Stimulated activated CD4-positive, alpha-beta T cell treated with anti-CD3 and anti-CD28 coated beads, Interleukin-1b, Interleukin-23, amount 100 ng/mL, for 1 hour (primary cell): ENCODE measurements at places on chromosomes 1 and 21.
A peak's percentile ranks its signal among the peaks of the same experiment; 100 is the strongest.

GRCh38 chr1:85478366-85478765, 13.4 kb upstream of the DDAH1 start:
- DNase-seq, result no peak

DNA sequence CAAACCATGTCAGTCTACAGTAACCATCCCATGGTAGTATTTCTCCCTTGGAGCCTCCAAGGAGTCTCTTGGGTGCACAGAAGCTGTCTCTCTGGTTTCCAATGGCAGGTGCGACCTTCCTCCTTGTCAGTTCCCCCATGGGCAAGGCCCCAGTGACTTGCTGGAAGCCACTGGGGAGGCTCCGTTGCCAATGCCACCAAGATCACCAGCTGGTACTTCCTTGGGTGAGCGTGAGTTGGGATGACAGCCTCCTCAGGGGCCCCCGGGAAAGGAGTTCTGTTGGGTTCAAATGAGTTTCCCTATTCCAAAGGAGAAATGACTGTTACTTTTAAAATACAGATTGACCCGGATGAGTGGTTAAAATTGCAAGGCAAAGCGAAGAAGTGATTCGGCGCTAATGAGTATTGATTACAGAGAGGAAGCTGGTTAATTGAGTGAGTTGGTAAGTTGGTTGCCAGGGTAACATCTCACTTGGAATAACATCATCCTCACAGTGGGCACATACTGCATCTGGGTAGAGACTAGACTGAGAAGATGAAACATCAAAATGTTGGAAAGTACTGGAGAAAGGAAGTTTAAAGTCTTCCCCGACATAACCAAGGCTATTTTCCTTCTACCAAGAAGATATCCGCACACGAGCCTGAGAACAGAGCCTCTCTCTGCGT, 53.0 kb upstream of the LAPTM5 start:
- no peak for DNase-seq

DNA sequence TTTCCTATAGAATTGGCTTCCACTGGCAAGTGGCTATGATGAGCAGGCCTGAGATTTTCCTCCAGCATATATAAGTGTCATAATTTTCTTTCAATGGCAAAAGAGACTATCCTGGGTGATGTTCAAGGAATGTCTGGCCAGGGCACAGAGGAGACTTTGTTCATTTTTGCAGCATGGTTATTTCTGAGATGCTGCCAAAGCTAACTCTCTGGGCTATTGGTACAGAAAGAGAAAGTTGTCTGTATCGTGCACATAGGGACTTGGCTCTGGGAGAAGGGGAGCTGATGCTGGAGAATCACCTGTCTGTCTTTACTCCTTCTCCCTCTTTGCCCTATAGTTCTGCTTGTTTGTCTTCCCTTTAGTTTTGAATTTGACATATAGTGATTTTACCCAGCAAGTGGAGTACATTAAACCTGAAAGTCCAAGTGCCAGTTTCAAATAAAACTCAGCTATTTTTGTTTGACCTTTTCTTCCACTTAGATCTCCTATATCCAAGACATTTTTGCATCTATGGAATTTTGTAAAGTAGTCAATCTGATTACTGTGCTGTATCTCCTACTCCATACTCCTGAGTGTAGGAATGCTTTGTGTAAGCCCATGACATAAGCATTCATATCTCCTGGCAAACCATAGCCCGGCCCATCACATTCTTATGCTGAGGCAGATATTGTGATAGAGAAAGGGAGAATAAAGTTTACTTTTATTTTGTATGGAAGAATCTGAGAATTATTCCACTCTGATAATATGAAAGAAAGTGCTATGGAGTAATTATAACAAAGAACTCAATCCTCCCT, 3.9 kb downstream of the FNDC7 start:
- no peak for DNase-seq

DNA sequence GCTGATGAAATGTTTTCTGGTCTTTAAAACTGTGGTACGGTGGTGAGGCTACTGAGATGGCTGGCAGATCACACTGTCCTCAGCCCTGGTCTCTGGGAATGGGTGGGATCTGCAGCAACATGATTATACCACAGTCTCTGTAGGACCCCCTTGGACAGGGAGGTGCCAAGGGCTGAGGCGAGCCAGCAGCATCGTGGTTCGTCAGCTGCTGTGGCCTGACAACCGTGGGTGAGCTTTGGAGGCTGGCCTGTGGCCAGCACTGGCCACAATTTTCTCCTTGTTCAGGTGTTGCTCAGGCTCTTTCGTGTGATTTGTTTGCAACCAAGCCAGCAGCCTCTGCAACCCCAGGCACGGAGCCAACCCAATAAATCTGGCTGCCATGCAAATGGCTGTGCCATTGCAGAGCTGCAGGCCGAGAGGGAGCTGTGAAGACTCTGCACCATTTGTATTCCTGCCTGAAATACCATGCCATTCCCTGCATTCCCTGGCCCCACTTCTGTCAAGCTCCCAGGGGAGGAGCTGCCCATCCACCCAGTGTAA, 70.9 kb downstream of the PCP4 start:
- no peak for DNase-seq

- no peak for DNase-seq
Measured at GRCh38 chr1:27528818-27529703, 39.1 kb upstream of the WASF2 start.

DNA sequence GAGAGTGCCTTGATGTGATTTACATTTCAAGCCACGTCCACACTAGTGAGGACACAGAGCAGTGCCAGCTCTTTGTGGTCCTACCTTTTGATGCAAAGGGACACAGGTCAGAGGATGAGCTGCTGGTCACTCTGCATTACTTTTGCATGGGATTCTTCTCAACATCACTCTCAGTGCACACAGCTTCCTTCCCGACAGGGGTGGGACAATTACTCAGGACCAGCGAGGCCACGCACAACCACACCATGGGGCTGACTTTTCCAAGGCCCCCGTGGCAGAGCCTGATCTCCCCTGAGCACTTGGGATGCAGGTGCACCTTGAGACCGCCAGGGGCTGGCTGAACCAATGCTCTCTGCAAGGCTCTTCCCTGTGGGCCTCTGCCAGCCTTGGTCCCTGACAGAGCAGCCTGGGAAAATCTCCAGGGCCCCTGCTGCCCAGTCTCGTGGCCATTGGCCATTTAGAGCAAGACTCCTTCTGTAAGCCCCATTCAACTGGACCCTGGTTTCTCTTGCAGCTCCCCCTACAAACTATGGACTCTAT, 13.2 kb upstream of the PRAMEF12 start:
- no peak for DNase-seq

- no peak for DNase-seq
Measured at GRCh38 chr1:21290546-21290944, 282 bp upstream of the ECE1 start.

- no peak for DNase-seq
Measured at GRCh38 chr1:154767315-154768240, 102.5 kb downstream of the KCNN3 start.

DNA sequence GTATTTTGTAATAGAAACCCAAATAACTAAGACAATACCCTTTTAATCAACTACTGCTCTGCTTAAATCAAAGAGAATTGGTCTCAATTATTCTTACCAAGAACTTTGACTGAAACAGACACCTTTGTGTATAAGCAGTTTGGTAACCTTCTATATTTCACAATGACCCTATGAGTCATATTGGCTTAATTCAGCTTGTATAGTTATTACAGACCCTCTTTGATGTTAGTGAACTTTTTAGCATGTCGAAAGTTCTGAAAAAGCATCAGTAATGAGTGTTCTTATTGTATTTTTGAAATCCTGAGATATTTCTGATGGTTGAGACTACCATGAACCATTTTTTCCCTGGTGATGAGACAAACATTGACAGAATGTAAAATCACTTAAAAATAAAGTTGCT, 43.3 kb upstream of the RABGAP1L start:
- DNase-seq, result no peak

DNA sequence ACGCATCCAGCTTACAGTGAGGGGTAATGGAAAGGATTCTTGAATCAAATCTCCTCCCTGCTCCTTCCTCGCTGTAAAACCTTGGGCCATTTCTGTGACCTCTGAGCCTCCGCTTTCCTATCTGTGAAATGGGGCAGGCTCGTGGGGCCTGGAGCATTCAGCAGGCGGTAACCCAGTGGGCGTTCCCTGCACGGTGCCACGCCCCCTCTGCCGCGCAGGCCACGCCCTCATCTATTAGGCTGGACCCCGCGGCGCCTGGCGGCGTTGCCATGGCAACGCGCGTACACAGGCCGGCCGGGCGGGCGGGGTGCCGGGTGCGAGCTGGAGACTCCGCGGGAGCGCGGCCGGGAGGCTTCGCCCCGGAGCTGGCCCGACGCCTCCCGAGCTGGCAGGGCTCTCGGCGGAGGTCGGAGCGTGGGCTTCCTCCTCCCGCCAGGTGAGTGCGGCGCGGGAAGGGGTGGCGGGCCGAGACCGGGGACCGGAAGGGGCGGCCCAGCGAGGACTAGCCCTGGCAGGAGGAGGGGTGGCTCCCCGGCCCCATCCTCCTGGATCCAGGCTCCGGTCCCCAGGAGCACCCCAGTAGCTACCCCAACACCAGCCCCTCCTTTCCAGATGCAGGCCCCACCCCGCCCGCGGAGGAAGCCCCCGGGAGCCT, at the start of gene FHAD1:
TSS of gene FHAD1 (plus strand) at position 264 of the 655 bp plus-strand sequence. CDS start 4,562 bp downstream, outside the sequence.
- DNase-seq, result peak; percentile 21

- no peak for DNase-seq
Measured at GRCh38 chr1:88736633-88737248, 52.7 kb downstream of the PKN2 start.

DNA sequence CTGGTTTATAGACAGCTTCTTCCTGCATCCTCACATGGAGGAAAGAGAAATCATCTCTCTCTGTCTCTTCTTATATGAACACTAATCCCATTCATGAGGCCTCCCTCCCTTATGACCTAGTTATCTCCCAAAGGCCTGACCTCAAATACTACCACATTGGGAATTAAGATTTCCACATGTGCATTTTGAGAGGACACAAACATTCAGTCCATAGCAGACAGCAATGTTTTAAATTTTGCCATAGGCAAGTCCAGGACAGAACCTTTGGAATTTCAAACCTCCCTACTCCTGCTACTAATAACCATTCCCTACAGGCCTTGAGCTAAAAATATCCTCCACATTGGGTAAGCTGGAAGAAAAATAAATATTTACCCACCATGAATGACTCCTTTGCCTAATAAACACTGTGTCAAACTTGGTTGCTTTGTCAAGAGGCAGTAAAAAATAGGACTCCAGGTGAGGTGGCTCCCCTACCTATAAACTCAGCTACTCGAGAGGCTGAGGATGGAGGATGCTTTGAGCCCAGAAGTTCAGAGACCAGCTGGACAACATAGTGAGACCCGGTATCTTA, 113.7 kb downstream of the ZNF281 start:
- no peak for DNase-seq

- DNase-seq, result no peak
Measured at GRCh38 chr21:45538381-45539045, 3.7 kb downstream of the SLC19A1 start.

DNA sequence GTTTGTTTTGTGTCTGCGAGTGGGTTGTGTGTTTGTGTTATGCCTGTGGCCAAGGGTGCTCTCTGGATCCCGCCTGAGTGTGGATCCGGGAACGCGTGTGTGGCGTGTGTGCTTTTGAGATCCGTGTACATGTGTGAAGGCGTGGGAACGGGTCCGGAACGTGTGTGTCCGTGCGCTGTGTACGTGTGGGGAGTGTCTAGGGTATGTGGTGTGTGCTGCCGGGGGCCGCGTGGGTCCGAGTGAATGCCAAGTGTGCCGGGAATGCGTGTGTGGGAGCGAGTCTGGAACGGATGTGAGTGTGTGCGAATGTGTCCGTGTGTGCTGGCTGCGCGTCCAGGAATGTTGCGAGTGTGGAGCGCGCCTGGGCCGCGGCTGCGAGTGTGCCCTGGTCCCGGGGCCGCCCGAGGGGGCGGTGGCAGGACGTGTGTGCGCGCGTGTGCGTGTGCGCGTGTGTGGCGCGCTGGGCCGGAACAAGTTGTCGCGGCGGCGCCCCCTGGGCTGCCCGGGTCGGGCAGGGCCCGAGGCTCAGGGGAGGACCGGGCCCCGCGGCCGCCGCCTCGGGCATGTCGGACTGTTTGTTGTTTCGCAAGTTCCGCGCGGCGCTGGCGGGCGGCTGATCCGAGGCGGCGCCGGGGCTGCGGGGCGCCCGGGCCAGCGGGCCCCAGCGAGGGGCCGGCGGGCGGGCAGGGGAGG, 953 bp downstream of the PTPRU start:
- DNase-seq, result no peak

DNA sequence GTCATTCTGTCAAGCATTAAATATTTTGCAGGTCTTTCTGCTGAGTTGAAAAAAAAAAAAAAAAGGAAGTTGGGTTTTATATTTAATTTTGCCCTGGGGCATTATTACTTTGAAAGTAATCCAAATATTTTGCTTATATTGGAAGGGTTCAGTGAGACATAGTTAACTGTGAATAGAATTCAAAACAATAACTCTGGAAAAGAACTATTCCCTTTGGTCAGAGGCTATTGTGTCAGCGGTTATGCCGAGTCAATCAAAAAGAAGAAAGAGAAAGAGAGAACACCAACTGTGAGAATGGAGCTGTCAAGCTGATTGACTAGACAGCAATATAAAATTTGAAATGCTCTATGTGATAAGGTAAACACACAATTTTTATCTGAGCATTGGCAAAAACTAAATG, 761.7 kb downstream of the ADGRL2 start:
- DNase-seq, result no peak

- peak; percentile 7 for DNase-seq
Measured at GRCh38 chr1:91948501-91949355, 473 bp upstream of the BRDT start.

DNA sequence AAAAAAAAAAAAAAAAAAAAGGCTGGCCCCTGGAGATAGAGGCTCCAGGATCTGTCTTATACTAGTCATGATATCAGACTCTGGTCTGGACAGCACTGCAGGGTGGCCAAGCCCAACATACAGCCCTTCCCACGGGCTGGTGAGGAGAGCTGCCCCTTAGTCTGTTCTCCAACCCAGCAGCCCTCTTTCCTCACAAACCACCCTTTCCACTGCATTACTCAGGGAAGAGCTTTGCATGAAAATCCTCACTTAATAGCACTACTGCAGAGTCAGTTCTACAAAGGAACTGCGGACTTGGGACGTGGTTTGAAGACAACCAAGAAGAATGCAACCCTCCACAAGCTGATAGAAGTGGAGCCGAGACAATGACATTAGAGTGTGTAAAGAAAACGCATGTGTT, 5.7 kb downstream of the BCAR3 start:
- DNase-seq, result no peak

GRCh38 chr21:35578347-35578782, 482.0 kb downstream of the SETD4 start:
- DNase-seq, result no peak

- DNase-seq, result no peak
Measured at GRCh38 chr1:24764439-24764838, 19.2 kb downstream of the CLIC4 start.

GRCh38 chr1:185074307-185074706, 28.9 kb downstream of the RNF2 start:
- DNase-seq, result no peak
